Dermis microvascular lymphatic vessel endothelial cell (primary cell): ENCODE measurements at places on chromosomes 3 and 15. TPM values are rescaled to one million over a fixed set of nuclear protein-coding genes. Genes with fewer than 3 reads are reported as not detected.

Gene VIPR1
- total RNA-seq = 0.38 TPM in 1 of 2 replicates, not detected in the other

Gene MYO1E
- total RNA-seq = 21.4 and 32.4 TPM in 2 replicates

Gene DPH3
- total RNA-seq = 16.4 and 20.9 TPM in 2 replicates

Gene ATP1B3
- 80.7 and 97.2 TPM in 2 replicates for total RNA-seq

Gene CEP19
- 5.6 and 6.6 TPM in 2 replicates for total RNA-seq

Gene GPR149
- total RNA-seq = not detected in 2 replicates

Gene AMT
- 0.26 and 0.51 TPM in 2 replicates for total RNA-seq

Gene PLIN1
- total RNA-seq = under 0.01 TPM in 1 of 2 replicates, not detected in the other

Gene FES
- total RNA-seq = 52.5 and 55.7 TPM in 2 replicates

Gene ADGRG7
- total RNA-seq = not detected in 2 replicates

Gene CPOX
- 16.6 and 23.1 TPM in 2 replicates for total RNA-seq

Gene MFN1
- total RNA-seq = 35.4 and 35.9 TPM in 2 replicates

DNA sequence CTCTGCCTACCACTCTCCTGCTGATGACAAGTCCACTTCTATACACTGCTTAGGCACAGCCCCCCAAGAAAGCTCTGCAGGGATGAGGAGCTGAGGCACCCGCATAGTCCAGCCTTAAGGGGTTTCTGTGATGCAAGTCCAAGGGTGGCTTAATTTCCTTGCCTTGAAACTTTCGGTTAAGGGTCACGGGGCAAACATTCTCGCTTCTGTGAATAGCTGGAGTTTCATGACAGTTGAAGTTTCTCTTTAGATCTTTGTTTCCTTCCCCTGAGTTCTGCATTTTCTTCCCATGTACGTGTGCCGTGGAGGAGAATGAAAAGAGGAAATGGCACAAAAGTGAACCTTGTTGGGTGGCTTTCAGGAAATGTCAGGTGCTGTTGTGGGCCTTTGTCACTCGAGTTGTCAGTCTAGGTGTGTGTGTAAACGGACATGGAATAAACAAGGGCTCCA is 7.0 kb downstream of the GPR160 start:
- no peak for DNase-seq

GRCh38 chr15:67758619-67759300 is 66.5 kb upstream of the SKOR1 start:
- DNase-seq = no peak

DNA sequence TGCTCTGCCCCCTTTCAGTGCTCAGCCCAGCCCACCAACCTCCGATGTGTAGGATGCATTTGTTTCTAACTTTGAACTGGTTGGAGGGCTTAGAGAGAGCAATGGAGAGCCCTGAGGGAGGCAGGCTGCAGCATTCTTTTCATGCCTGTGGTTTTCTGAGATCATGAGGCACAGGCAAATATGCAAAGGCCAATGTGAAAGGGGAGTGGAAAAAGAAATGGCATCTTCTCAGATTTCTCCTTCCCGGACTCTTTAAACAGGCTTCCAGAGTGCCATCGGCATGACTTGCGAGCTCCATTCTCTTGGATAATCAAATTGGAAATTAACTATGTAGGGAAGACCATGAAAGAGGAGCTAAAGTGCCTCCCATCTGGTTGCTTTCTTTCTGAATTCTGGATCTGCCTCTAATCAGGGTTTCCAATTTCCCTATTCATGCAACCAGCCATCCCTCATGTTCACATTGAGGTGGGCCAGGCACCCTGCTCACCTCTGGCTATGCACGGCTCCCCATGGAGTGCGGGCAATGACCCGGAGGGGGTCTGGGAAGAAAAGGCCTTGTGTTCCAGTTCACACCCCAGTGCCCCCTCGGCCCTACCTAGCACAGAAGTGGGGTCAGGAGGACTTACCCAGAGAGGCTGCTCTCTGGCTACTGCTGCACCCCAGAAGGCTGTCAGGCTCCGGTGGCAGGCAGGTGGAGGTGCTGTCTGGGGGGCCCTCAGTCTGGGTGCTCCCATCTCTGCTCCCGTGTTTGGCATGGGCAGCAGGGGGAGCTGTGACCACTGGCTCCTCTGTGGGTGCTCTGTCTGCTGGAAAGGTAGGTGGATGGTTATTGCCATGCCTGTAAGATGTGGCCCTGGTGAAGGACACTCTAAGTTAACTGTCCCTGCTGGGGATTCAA is 16.1 kb downstream of the AMOTL2 start:
- DNase-seq = no peak

GRCh38 chr3:89622063-89622700 is 514.8 kb downstream of the EPHA3 start:
- no peak for DNase-seq

- peak; percentile 73 for DNase-seq
These were observed at the start of gene SOX2 for GRCh38 chr3:181711325-181712135. Gene SOX2, plus strand, starts transcription at chr3:181711925. Its CDS starts 436 bp downstream, at chr3:181712361.

- DNase-seq = no peak
These were observed 1.0 kb upstream of the CCR5 start for GRCh38 chr3:46369675-46370132.

GRCh38 chr3:143263852-143264513 is 144.4 kb downstream of the CHST2 start:
- DNase-seq = no peak

DNA sequence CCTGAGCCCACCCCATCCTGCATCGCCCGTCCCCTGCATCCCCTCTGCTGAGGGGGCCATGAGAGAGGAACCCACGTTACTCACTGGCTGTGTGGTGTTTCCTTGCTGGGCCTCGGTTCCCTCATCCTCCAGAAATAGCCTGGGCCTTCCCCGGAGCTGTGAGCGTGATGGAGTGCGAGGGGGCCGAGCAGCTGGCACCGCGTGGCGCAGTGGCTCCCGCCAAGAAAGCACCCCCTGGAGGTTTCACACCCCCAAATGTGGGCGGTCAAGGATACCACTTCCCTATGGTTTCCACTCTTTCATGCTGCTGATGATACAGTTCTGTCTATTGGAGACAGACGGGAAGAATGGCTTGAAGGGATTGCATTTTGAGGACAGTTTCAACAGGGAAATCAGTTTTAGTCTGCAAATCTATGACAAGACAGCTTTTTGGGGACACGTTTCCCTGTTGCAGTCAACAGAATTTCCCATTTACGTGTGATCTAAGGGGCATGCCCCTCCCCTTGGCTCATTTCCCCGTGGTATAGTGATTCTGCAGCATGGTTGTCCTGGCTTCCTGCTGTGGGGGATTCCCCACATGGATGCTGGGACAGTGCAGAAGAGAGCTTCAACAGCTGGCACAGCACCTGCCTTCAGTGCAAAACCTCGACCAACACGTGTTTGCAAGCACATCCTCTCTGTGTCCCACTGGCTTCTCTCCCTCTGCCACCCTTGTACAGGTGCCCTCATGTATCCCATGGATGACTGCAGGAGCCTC is 377.5 kb downstream of the LRTM1 start:
- no peak for DNase-seq

GRCh38 chr3:46100812-46101211 is 73.5 kb upstream of the XCR1 start:
- no peak for DNase-seq

- no peak for DNase-seq
These were observed 48.2 kb downstream of the TNIK start for GRCh38 chr3:171412054-171412453.

DNA sequence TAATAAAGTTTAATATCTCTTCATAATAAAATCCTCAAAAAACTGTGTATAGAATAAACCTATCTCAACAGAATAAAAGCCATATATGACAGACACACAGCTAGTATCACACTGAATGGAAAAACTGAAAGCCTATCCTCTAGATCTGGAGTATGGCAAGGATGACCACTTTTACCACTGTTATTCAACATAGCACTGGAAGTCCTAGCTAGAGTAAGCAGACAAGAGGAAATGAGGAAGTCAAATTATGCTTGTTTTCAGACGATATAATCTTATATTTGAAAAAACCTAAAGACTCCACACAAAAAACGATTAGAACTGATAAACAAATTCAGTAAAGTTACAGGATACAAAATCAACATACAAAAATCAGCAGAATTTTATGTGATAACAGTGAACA is 57.4 kb upstream of the DIPK2A start:
- DNase-seq = no peak

DNA sequence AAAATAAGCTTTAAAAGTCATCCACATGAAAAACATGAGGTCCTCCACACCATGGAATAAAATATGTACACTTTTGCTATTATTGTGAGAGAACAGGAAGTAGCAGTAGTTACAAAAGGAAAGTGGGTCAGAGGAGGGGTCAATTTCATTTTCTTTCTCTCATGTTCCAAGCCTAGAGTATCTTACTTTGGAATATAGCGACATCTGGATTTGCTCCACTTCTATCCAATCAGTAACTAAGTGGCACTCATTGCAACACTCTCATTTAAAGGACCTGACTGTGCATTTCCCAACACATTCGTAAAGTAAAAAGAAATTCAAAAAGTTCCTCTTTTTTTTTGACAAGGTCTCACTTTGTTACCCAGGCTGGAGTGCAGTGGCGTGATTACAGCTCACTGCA is 637.3 kb downstream of the TUSC7 start:
- DNase-seq = peak; percentile 60

DNA sequence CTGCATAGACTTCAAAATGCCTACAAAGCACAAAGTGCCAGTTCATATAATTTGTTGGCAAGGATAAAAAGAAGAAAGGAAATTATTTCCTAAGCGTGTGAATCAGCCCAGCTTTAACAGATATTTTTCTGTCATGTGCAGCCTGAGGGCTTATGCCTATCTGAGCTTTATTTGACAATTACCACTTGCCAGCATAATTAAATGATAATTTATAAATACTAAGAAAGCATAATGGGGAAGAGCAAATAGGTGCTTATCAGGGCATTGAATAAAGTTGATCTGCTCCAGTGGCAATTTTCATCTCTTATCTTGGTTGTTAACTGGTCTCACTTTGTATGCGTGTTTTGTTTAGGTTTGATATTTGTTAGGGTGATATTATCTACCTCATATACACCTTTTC is 313.4 kb upstream of the DNAJC19 start:
- no peak for DNase-seq

DNA sequence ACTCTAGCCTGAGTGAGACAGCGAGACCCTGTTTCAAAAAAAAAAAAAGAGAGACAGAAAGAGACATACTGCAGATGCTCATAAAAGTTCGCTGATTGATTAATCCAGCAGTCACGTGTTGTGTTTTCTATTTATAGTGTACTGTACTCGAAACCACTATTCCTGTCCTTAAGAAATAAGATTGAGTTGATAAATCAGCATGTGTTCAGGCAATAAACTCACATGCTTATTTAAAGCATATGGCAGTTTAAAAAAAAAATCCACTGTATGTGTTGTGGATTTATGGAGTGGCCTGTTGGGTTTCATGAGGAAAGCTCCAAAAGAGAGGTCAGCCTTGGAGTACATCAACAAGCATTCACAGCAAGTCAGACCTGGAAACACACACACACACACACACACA is 17.7 kb downstream of the RPL22L1 start:
- no peak for DNase-seq

GRCh38 chr3:105905328-105905727 is 36.5 kb upstream of the CBLB start:
- DNase-seq = no peak

- peak; percentile 27 for DNase-seq
These were observed 101.6 kb downstream of the GREM1 start for GRCh38 chr15:32819448-32819847.

- DNase-seq = no peak
These were observed 214.8 kb downstream of the ZMAT3 start for GRCh38 chr3:178856804-178857203.

GRCh38 chr15:65883571-65883970 is 14.3 kb downstream of the RAB11A start:
- no peak for DNase-seq

DNA sequence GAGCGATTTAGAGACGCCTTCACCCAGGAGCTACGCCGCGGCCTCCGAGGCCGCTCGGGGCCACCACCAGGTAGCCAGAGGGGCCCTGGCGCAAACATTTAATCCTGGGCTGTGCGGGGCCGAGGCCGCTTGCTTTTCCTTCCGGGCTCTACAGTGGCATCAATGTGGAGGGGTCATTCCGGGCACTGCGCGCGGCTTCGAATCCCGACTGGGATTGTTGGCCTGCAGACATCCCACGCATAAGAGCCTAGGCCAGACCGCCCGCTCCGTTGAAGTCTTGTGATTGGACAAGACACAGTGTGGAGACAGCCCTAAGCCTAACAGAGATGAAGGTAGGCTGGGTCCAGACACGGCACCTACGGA is 568 bp upstream of the NCBP2 start:
- DNase-seq = no peak

- DNase-seq = no peak
These were observed 39.7 kb downstream of the BCHE start for GRCh38 chr3:165797551-165797950.

DNA sequence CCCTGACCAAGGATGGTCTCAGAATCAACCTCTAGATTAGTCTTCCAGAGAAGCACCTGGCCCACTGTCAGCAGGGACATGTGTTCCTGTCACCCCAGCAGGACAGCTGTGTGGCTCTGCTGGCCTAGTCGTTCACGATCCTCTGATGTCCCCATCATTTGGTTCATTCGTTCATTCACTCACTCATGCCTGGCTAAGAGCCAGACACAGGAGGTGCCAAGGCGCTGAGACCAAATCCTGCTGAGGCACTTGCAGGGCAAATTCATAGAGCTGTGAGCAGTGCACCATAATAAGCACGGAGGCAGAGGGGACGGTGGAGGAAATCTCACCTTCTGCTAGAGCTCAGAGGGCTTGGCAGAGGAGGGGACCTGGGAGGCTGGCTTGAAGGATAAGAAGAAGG is 49.9 kb upstream of the FGD5 start:
- no peak for DNase-seq

DNA sequence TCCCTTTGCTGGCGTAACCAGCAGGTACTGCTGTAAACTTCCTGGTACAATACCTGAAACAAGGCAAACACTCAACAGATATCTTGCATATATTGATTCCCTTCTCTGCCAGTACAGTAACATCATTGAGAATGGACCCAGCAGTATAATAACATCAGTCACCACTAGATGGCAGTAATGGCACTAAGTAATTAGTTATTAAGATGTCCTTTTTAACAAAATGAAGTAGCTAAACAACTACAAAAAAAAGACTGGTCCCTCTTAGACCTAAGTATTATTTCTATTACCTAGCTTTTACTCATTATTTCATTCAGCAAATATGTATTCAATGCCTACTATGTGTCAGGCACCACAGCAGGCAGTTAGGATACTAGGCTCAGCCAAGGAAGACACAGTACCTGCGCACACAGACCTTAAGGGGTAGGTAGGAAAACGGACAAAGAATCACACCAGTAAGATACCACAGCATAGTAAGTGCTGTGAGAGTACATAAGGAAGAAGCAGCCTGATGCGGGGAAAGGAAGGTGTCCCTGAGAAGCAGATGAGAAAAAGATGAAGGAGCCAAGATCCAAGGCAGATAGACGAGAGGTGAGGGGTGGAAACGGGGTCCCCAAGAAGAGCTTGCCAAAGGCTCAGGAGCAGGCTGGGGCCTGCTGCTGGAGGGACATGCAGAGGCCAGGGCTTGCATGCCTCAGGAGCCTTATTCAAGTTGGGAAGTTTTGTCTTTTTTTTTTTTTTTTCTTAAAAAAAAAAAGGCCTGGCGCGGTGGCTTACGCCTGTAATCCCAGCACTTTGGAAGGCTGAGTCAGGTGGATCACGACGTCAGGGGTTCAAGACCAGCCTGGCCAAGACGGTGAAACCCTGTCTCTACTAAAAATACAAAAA is 102.7 kb upstream of the CHD2 start:
- peak; percentile 79 for DNase-seq

- DNase-seq = no peak
These were observed 121.6 kb downstream of the ALDH1A2 start for GRCh38 chr15:57943754-57944420.

GRCh38 chr15:48866141-48866563 is 11.8 kb upstream of the EID1 start:
- no peak for DNase-seq
